COLO829 (cell line): ENCODE measurements at places on chromosomes 12 and 14.

DNA sequence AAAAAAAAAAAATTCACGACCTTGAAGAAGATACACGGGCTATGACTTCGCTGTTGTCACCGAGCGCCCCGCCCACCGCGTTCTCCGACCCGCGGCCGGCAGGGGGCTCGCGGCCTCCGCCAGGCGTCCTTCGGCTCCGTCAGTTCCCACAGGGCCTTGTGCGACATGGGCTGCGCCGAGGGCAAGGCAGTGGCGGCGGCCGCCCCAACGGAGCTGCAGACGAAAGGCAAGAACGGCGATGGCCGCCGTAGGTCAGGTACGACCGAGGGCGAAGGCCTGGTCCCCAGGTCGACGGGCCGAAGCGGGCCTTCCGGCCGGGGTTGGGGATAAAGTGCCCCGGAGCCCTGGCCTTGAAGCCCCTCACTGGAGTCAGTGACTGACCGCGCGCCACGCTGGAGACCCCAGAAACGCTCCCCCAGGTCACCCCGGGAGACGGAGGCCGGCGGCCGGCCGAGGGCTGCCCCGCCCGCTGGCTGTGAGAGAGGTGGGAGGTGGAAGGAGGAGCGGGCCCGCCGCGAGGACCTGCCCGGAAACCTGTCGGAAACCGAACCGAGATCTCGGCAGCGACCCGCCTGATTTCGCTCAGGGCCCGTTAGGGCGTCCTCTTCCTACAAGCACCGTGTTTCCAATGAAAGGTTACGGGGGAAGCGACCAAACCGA, at the start of gene TXNRD1:
TSS of gene TXNRD1 (plus strand) at position 142 of the 660 bp plus-strand sequence. CDS start at position 166, 24 bp downstream.
- no peak for DNase-seq

DNA sequence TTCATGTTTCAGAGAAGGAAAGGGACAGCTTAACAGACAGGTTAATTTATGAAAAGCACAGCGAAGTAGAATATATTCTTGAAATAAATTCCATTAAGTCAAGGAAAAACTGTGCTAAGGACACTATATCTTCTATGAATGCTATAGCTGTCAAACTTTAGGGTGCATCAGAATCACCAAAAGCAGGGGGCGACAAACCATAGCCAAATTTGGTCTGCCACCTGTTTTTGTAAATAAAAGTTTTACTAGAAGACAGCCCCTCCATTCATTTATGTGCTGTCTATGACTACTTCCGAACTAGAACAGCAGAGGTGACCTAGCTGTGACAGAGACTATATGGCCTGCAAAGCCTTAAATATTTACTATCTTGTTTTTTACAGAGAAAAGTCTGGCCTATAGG, 25.9 kb downstream of the PPP4R3A start:
- DNase-seq = no peak

- DNase-seq = no peak
Measured at GRCh38 chr14:68441542-68441941, 351.3 kb downstream of the ZFP36L1 start.

- DNase-seq = no peak
Measured at GRCh38 chr12:18824287-18824686, 86.4 kb downstream of the CAPZA3 start.
